ENCODE measurements at places on chromosomes 2 and 18. TPM values are rescaled to one million over a fixed set of nuclear protein-coding genes. Genes with fewer than 3 reads are reported as not detected.

The DYNAP gene
- not detected for polyA plus RNA-seq

The IHH gene
- 95.4 TPM for polyA plus RNA-seq

The RETREG2 gene
- polyA plus RNA-seq: 101 TPM

GRCh38 chr2:112933261-112933660, 22.3 kb downstream of the IL37 start:
- no peak for DNase-seq

- DNase-seq: no peak
These were observed 6.1 kb downstream of the DOK1 start for GRCh38 chr2:74560591-74560990.

DNA sequence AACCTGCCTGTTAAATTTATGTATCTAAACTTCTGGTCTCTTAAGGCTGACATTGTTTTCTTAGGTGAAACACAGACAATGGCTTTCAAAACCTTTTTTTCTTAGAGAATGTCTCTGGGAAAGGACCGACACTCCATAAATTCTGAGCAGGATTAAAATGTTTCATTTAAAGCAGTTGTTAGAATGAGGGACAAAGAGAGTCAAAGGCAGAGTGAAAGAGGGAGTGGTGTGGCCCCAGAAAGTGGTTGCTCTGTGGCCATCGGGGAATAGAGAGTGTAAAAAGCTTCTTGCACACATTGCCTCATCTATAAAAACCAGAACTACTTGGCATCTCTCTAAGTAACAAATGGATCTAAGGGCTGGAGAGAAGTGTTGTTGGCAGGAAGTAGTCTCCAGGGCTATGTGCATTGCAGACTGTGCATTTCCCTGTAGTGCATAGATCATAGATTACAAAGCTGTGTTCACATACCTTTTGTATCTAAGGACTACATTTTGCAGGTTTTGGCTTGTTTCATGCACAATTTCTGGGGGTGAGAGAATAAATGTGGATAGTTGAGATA, 3.6 kb downstream of the RPRM start:
- DNase-seq: no peak

- DNase-seq: no peak
These were observed 19.1 kb downstream of the NOSTRIN start for GRCh38 chr2:168821577-168821976.

- peak; percentile 5 for DNase-seq
These were observed 58.6 kb downstream of the SMCHD1 start for GRCh38 chr18:2714140-2714539.

- DNase-seq: peak; percentile 19
These were observed at the start of gene RAD51AP2 for GRCh38 chr2:17518212-17519154. Gene RAD51AP2 (minus strand): TSS chr2:17518440. CDS start chr2:17518415, 25 bp downstream.

The CDC42EP3 gene
- 3.2 TPM for polyA plus RNA-seq

DNA sequence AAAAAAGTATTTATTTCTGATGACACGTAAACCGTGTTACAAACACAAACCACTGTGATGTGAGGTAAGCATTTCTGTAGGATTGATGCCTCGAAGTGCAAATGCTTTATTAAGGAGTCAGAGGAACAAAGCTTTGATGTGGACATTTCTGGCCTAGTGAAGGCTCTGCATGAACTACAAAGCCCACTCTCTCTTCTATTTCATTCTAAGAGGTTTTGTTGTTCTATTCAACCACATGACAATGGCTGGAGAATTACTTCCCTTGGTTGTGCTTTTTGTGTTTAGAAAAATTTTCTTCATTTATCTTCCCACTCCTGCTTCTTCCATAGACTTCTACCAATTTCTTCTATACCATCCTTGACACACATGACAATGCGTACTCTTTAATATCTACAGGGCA, 125.7 kb upstream of the CCDC195 start:
- no peak for DNase-seq

The GREB1 gene
- polyA plus RNA-seq: 0.76 TPM

The INSIG2 gene
- polyA plus RNA-seq: 34.5 TPM

The CABLES1 gene
- 6.9 TPM for polyA plus RNA-seq

- peak; percentile 57 for DNase-seq
These were observed 127.6 kb upstream of the LINC00305 start for GRCh38 chr18:64276311-64277090.

The REG1B gene
- 0.37 TPM for polyA plus RNA-seq

The UGT1A7 gene
- polyA plus RNA-seq: not detected

DNA sequence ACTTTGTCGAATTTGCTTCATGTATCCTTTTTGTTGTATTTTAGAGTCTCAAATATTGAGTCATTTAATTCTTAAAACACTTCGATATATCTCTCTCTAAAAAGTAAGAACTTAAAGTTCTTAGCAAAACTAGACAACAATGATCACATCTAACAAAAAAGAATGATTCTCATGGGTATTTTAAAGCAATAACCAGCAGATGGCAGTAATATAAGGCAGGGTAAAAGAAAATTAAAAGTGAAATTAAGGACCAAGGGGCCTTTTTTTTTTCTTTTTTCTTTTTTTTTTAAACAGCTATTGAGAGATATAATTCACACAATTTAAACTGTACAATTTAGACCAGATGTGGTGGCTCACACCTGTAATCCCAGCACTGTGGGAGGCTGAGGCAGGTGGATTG, 9.9 kb upstream of the AOX1 start:
- no peak for DNase-seq

The RNF125 gene
- polyA plus RNA-seq: 11.2 TPM

DNA sequence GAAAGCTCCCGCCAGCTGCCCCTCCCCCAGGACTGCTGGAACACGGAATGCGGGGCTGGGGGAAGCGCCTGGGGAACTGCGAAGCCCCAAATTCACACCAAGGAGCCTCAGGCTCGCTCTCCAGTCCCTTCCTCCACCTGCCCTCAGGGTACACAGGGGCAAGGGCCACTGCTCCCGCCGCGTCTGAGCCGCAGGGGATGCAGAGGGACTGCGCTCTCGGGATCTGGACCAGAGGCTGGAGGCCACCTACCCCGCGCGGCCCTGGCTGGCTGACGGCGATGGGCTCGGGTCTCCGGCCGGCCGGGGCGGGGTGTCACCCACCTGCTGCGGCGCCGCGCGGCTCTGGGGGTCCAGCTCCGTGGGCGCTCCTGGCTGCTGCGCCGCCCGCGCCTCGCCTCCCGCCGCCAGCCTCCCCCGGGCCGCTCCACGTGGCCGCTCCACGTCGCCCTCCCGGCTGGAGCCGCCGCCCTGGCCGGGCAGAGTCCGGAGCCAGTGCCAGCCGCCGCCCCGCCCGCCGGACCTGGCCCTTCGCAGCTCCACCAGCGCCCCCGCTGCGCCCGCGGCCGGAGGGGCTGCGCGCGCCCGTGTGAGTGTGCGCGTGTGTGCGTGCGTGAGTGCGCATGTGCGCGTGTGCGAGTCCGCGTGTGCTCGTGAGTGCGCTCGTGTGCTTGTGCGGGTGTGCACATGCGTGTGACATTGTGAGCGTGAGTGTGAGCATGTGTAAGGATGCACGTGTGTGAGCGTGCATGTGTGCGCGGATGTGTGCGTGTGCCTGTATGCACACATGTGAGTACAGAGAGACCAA, at the start of gene CGREF1:
TSS of gene CGREF1 (minus strand) at position 604 of the 805 bp plus-strand sequence. CDS start 14,762 bp downstream, outside the sequence.
- peak; percentile 54 for DNase-seq

DNA sequence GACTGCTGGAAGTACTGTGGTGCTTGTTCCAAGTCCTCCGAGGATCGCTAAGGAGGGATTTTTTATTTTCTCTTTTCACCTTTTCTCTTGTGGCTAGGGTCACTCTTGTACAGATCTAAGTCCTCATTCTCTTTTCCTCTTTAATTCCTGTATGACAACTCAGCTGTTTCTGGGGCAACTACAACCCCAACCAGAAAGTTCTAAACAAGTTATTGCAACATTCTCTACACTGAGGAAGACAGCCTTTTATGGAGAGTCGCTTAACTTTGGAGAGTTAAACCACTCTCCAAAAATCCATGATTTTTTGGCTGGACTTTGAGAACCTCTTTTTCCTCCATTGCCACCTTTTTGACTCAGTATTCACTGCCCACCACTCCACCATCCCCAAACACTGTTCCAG, 74.0 kb upstream of the SESTD1 start:
- no peak for DNase-seq

- DNase-seq: no peak
These were observed 1.2 kb upstream of the ALPP start for GRCh38 chr2:232377319-232377718.

The GALNT14 gene
- 0.24 TPM for polyA plus RNA-seq

- DNase-seq: no peak
These were observed 229.9 kb downstream of the TFCP2L1 start for GRCh38 chr2:121055088-121055487.

The TMEM17 gene
- polyA plus RNA-seq: not detected

GRCh38 chr2:231655488-231655887, 52.8 kb upstream of the PTMA start:
- DNase-seq: no peak

DNA sequence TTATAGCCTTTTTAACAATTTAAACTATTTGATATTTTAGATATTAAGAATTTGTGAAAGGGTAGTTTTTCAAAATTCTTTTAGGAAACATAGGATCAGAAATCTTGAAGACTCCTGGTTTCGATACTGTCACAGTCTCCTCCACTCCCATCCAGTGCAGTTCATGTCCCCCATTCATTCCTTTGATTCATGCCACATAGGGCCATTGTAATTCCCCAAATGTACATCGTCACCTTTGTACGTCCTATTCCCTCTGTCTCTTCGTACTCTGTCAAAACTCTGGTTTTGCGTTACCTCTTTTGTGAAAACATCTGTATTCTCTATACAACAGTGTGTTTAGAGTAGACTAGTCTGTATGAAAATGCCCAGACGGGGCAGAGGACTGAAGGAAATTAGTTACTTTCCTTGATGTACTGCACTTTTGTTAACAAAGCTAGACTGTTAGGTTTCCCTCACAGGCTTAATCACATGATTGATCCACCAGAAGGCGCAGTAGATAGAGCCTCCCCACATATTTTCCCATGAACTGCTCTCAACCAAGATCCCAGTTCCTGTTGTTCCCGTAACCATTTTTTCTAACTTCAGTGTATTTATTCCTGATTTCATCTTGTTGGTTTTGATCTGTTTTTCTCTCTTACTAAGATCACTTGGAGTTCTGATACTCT, 2.5 kb downstream of the MRPL35 start:
- DNase-seq: no peak

DNA sequence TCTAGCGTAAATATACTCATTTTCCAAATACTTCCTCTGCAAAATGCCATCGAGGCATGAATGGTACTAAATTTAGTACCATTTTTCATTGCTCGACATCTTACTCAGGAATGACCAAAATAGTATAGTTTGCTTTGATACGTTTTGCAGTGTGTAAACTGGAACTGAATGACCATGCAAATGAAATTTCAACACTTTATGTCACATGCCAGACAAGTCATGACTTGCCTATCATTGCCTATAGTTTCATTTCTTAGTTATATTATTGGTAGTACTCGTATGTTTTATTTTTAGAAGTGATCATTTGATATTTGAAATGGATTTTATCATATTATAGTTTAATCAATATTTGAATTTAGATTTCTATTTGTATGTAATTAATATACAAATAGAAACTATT, 9.1 kb downstream of the MSTN start:
- DNase-seq: no peak

The LIMS4 gene
- polyA plus RNA-seq: 2.7 TPM

GRCh38 chr18:12884406-12885323, 628 bp upstream of the PTPN2 start:
- DNase-seq: no peak

The TMEM247 gene
- polyA plus RNA-seq: not detected

GRCh38 chr2:79855264-79856006, 342.6 kb downstream of the CTNNA2 start:
- DNase-seq: peak; percentile 18

The GDF7 gene
- polyA plus RNA-seq: 0.16 TPM

- no peak for DNase-seq
These were observed 42.5 kb upstream of the PID1 start for GRCh38 chr2:229313591-229313990.

The ITGAV gene
- polyA plus RNA-seq: 5.1 TPM

The FN1 gene
- polyA plus RNA-seq: 90.6 TPM

GRCh38 chr2:200222791-200223190, 83.7 kb upstream of the SPATS2L start:
- no peak for DNase-seq

DNA sequence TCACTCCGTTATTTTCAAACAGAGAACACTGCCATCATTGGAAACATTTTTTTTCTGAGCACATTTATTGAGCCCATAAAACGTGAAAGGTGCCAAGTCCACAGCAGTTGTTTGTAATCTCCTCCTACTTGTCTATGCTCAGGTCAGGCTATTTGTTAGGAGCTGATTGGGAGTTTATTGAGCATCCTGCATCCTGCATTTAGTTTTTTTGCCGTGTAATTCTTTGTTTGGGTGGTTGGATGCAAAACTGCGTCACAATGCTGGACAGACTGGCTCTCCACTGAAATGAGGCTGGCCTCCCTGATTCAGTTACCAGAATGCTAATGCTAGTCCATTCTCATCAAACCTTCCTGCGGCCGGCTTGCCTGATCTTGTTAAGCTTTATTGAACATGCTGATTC, 71.4 kb downstream of the RAPGEF4 start:
- peak; percentile 84 for DNase-seq

The PRADC1 gene
- polyA plus RNA-seq: 57.3 TPM

GRCh38 chr2:47799031-47799609, 16.2 kb downstream of the MSH6 start:
- DNase-seq: no peak

DNA sequence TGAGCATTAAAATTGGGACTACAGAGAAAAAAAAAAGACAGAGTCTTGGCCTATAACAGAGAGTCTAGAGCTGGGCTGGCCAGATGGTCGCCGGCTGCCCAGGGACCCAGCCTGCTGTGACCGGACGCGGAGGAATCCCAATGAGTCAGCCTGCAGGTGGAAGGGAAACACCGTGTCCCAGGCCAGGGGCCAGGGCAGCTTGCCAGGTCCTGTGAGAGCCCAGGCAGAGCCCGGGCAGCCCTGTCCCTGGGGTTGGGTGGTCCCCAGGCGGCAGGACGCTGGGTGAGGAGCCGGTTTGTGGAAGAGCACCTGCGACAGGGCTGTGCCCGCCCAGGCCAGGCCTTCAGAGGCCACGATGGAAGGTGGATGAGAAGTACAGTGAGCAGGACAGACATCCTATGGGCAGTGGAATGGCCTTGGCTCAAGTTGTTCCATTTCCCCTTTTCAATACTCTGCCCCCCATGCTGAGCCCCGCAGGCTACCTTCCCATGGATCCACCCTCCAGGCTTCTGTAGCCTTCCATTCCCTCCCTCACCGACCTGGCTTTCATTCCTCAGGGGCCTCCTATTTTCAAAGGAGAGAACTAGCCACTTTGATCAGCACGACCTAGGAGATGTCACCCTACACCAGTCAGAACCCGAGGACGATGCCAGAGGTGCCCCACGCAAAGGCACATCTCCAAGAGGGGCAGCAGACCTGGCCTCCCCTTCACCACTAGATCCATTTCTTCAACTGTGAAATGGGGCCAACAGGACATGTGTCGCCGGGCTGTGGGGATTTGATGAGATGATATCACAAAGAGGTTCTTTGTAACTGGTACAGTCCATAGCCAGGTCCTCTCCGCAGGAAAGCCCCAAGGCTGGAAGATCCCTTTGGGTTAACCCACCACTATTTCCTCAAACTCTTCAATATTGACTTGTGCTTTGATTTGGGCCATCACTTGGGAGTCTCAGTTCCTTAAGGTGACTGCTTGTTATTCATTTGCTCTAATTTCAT, 87.5 kb downstream of the POLR1A start:
- no peak for DNase-seq
